ENCODE measurements at places on chromosomes 12 and 14. TPM values are rescaled to one million over a fixed set of nuclear protein-coding genes. Genes with fewer than 3 reads are reported as not detected.

CFAP251 gene
- 5.5 TPM for total RNA-seq

PLA2G1B gene
- not detected for total RNA-seq

KLRC2 gene
- total RNA-seq: not detected

KRT1 gene
- total RNA-seq: not detected

IFNG gene
- not detected for total RNA-seq

SLC2A3 gene
- total RNA-seq: 13.2 TPM

ACVRL1 gene
- total RNA-seq: 392 TPM

SPIC gene
- not detected for total RNA-seq

DEGS2 gene
- total RNA-seq: not detected

IGFBP6 gene
- total RNA-seq: 222 TPM

A2M gene
- total RNA-seq: 45.0 TPM

TDRD9 gene
- 1.00 TPM for total RNA-seq

OAS2 gene
- 101 TPM for total RNA-seq

CFAP73 gene
- not detected for total RNA-seq

WNT1 gene
- not detected for total RNA-seq

OAS1 gene
- 46.4 TPM for total RNA-seq

POLR3B gene
- total RNA-seq: 11.9 TPM

BDKRB2 gene
- 1.9 TPM for total RNA-seq

GPRC5D gene
- not detected for total RNA-seq

USP44 gene
- 0.44 TPM for total RNA-seq

DEPDC4 gene
- total RNA-seq: 0.39 TPM

NTS gene
- total RNA-seq: not detected

SALL2 gene
- 0.20 TPM for total RNA-seq

All from mammary microvascular endothelial cell (primary cell).